Fibroblast of villous mesenchyme (primary cell): ENCODE measurements at places on chromosomes 2 and 18.

GRCh38 chr2:135149251-135149650 is 97.2 kb downstream of the RAB3GAP1 start:
- DNase-seq, result peak; percentile 19

- peak; percentile 20 for DNase-seq
Measured at GRCh38 chr2:199356412-199356811, 101.3 kb downstream of the SATB2 start.

GRCh38 chr2:98730707-98731040 is 258 bp downstream of the MGAT4A start:
- no peak for DNase-seq

DNA sequence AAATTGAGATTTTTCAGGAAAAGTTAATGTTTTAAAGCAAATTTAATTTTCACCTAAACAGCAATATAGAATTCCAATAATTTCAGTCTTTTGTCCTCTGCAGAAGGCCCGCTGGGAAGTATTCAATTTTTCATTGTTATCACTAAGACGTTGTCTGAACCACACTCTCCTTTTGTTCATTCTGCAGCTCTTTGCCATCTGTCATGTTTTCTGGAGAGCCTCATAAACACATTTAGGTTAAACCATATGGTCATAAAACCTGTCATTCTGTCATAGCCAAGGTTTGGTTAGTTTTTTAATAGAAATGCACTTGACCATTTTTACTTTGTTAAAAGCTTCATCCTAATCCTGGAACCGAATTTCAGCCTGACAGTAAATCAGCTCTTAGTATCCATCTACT is 54.0 kb upstream of the PGAP1 start:
- DNase-seq, result no peak

- DNase-seq, result no peak
Measured at GRCh38 chr18:61850756-61851155, 42.1 kb downstream of the RNF152 start.

- DNase-seq, result no peak
Measured at GRCh38 chr2:3187467-3187866, 190.2 kb downstream of the EIPR1 start.

DNA sequence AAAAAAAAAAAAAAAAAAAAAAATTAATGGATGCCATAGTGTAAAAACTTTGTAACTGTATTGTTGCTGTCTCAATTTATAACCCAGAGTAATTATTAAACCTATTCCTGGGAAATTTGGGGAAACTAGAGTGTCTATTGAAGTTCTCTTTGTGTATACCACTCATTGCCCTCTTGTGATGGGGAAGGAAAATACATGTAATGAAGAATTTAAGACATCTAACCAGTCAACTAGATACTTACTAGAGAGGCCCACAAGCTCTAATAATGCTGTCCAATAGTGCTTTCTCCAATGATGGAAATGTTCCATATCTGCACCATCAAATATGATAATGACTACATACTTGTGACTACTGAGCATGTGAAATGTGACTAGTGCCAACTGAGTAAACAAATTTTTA is 168.5 kb upstream of the SLC39A10 start:
- DNase-seq, result no peak

DNA sequence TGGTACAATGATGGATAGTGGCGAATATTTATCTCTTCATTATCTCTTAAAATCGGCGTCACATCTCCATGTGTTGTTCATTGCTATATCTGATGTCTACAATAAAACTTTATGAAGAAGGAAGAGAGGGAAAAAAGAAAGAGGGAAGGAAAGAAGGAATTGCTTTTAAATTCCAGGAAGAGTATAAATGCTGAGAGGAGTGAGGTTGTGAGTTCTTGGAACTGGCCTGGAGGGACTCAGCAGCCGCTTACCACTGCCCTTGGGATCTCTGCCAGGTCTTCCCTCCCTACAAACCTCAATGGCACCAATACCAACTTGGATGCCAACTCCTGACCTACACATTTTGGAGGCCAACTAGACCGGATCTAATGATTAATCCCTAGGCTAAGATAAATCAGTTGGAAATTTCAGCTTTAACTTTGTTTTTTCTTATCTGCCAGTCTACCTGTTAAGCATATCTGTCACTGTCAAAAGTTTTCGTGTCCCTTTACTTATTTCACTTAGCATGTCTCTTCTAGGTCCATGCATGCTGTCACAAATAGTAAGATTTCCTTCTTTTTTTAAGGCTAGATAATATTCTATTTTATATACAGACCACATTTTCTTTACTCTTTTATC is 9.8 kb downstream of the SCN9A start:
- DNase-seq, result no peak

- DNase-seq, result no peak
Measured at GRCh38 chr2:68404164-68404563, 39.1 kb downstream of the PLEK start.

GRCh38 chr2:60337142-60337497 is 216.3 kb downstream of the BCL11A start:
- DNase-seq, result no peak

- no peak for DNase-seq
Measured at GRCh38 chr2:216179015-216179414, 69.9 kb downstream of the XRCC5 start.

DNA sequence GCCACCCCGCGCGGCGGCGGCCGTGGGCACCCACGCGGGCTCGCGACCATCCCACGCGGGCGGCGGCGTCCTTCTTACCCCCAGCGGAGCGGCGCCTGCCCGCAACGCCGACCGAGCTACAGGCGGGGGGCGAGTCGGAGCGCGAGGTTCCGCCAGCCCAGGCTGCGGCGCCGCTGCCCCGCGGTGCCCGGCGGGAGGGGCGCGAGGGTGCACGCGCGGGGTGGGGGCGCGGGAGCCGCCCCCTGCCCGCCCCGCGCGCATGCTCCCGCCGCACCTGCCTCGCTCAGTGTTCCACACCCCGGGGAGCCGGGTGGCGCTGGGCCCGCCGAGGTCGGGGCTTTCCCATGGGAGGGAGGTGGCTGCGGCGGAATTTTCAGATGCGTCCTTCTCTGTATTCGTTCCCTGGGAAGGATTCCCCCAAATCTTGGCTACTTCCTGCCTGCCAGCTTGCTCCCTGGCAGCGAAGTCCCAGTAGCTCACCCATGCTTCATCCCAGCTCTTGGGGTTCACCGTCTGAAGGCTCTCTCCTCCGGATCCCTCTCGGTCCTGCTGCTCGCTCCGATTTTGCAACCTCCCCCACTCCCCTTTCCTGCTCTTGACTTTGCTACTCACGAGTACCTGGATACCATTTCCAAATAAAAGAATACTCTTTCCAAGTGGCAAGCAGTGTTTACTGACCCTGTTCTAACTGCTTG is at the start of gene L3MBTL4:
Gene L3MBTL4 (minus strand): TSS at position 189 of the 695 bp plus-strand sequence. CDS start 103,286 bp downstream, outside the sequence.
- no peak for DNase-seq

- no peak for DNase-seq
Measured at GRCh38 chr2:26185954-26186770, 13.3 kb downstream of the GAREM2 start.

GRCh38 chr2:216619411-216620393 is 13.5 kb upstream of the IGFBP2 start:
- DNase-seq, result peak; percentile 62
